ENCODE measurements at places on chromosomes 12 and 14.
A peak's percentile ranks its signal among the peaks of the same experiment; 100 is the strongest.

DNA sequence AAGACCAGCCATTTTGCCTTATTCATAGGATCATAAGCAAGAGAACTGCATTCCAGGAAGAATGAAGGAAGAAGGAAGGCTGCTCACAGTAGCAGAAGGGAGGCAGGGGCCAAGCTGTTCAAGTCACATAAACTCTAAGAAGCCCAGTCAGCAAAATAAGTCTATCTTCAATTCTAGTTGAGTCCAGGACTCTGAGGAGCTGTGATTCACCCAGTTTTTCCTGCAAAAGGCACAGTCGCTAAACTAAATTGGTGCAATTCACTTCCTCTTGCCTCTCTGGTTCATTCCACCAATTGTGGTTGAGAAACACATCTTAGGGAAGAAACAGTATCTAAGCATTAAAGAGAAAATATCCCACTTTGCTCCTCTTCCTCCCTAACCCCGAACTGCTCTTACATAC lies 9.8 kb downstream of the ZNF641 start:
- no peak for DNase-seq

GRCh38 chr12:68157380-68157779 lies 2.2 kb downstream of the IFNG start:
- no peak for DNase-seq

DNA sequence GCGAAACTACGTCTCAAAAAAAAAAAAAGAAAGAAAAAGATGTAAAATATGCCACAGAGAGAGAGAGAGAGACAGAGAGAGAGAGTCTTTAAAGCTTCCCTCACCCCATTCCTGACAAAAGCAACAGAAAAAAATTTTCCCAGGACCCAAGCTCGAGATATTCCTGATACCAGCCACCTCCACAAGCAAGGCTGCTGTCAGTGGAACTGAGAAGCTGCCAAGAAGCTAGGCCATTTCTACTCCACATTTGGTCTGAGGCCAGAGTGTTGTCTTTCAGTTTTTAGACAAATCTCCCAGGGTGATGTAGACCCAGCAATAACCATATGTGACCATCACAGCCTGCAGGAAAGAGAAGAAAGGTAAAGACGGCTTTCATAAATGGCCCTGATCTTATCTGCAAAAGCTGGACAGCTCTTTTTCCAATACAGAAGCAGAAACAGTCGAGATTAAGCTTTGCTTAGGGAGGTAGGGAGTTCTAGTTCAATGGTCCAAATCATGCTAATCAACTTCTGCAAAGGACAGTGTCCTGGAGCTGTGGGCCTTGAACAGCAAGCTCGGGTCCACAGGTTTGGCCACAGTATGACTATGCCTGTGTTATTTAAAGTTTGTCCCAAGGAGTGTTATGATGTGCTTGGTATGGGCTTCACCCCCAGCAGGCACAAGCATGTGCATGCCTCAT lies 130.3 kb upstream of the NUDT4 start:
- peak; percentile 24 for DNase-seq

- peak; percentile 61 for DNase-seq
These were observed 115.8 kb downstream of the DAD1 start for GRCh38 chr14:22472935-22473854.

- DNase-seq = peak; percentile 81
These were observed at the start of gene ZNF219 for GRCh38 chr14:21098076-21098891. Gene ZNF219, minus strand, starts transcription at chr14:21098655. Its CDS starts 5,064 bp downstream, at chr14:21093591.

DNA sequence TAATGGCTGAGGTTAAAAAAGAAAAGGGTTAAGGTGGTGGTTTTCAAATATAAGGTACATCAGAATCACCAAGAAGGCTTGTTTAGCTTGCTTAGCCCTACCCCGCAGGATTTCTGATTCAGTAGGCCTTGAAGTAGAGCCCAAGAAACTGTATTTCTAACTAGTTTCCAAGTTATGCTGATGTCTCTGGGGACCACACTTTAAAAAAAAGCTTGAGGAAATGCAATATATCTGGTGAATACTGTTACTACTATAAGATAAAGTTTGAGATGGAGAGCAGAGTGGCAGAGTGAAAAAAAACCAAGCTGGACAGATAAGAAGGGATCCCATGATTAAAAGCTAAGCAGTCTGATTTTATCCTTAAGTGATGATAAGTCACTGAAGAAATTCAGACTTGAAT lies 18.3 kb upstream of the GXYLT1 start:
- DNase-seq = no peak

GRCh38 chr14:29144621-29145020 lies 378.0 kb downstream of the FOXG1 start:
- peak; percentile 96 for DNase-seq

DNA sequence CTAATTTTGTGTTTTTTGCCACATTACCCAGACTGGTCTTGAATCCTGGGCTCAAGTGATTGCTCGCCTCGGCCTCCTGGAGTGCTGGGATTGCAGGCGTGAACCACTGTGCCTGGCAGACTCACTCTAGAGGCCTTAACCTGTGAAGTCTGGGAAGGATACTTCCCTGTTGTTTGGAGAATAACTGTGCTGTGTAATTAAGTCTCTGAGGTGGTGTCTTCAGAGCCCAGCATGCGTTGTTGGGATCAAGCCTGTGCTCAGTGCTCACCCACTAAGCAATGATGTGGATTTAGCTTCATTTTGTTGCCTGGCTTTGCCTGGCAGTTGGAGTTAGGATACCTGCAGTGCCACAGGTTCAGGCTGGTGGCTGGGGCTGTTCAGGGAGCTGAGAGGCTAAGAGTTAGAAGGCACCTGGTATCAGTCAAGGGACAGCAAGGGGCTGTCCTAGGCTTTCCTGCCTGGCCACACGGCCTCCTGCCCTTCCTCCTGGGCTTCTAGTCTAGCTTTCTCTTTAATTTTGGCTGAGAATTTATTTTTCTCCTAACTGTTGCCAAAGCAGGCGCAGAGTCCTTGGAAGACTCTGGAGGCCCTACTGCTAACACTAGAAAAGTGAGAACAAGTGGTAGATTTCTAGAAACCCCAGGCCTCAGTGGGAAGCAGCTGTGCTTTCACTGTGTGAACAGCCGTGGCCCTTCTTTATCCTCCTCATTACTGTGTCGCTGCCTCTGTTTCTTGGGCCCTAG lies 38.5 kb downstream of the EP400 start:
- DNase-seq = no peak

DNA sequence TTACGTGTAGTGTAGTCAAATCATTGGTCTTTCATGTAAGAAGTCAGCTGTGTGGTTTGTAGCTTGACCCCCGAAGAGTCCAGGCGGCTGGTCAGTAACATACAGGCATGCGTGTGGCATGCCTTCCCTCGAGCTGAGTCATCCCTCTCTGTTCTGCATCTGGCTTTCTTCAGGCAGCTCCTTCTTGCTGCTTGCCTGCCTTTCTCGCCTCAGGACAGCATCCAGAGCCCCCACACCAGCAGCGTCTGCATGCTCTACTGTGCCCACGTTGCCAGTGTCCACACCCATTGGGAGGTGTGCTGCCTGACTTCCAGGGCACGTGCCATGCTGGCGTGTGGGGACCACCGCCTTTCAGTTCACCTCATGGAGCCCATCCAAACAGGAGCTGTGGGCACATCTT lies 96.8 kb downstream of the EP400 start:
- peak; percentile 97 for DNase-seq

DNA sequence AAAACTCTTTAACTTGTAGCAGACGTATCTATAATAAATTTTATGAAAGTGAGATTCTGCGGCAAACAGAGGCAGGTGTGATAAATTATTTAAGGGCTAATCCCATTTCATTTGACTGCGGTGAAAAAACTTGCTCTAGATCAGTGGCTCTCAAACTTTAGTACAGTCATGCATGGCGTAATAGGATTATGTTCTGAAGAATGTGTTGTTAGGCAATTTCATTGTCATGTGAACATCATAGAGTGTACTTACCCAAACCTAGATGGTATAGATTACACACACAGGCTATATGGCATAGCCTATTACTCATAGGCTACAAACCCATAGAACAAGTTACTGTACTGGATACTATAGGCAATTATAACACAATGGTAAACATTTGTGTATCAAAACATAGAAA lies 83.7 kb downstream of the HEATR5A start:
- DNase-seq = peak; percentile 85

All from adipocyte (in vitro differentiated cells).